Activated naive CD8-positive, alpha-beta T cell treated with anti-CD3 and anti-CD28 coated beads for 36 hours (primary cell): ENCODE measurements at places on chromosomes 1 and 21. TPM values are rescaled to one million over a fixed set of nuclear protein-coding genes. Genes with fewer than 3 reads are reported as not detected.

Gene OR6N1
- not detected for total RNA-seq

Gene MIXL1
- 0.10 TPM for total RNA-seq

Gene CD53
- 191 TPM for total RNA-seq

Gene PPFIA4
- 21.3 TPM for total RNA-seq

Gene GOLT1A
- 0.33 TPM for total RNA-seq

DNA sequence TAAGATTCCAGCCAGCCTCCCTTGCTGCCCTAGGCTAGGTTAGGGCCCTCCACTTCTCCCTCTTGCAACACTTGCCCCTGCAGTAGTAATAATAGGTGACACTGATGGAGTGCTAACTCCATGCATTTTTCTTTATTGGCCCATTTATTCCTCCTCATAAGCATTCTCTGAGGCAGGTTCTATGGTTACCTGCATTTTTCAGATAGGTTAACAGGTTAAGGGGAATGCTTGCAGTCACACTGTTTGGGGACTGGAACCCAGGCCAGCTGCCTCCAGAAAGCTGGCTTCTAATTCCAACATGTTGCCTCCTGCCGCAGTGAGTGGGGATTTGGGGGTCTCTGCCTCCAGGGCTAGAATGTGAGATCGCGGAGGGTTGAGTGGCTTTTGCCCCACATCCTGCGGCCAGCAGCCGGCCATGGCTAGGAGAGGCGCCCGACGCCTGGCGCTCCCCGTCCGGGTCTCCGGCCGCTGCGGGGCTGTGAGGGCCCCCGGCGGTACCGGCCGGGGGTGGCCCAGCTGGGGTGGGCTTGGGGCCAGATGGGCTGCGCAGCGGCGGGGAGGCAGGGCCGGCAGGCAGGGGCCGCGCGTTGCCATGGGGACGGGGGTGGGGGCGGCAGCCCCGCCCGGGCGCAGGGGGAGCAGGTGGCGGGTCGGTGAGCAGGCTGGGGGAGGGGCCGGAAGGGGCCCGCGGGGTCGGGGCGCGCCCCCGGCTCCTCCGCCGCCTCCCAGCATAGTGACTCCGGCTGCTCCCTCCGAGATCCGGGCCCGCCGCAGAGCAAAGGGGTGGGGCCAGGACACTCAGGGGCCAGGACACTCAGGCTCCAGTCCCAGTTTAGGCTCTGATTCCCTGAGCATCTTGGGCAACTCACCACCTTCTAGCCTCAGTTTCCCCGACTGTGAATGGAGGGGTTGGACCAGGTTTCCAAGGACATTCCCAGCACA lies 68.4 kb upstream of the SSBP3 start:
- peak; percentile 54 for DNase-seq

DNA sequence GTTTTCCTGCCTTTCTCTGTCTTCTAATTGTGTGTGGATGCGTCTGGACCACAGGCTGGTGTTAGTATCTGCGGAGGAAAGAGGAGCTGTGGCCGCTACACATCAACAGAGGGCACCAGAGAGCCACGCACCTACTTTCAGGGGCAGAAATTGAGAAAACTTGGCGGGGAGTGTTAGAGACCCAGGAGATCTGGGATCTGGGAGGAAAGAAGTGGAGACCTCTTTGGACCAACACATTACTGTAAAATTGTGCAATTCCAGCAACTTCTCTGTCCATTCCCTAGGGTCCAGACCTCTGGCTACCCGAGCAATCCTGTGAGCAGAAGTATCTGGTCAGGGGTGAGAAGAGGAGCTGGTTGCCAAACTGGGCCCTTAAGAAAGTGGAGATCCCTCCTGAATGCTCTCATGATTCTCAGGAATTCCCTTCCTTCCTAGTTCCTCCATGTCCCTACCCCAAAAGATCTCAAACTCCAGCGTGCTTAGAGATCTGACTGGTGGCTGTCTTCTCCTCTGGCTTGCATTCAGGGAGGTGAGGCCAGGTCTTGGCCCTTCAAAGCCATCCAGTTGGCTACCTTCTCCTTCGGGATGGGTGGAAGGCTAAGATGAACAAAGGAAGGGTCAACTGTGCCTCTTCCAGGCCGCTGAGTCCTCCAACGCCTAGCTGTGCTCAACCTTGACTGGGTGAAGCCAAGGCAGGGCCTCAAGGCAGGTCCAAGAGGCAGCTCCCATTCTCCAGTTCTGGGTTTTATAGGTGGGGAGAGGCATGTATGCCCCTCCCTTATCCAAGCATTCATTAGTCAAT lies 1.2 kb upstream of the KIRREL1 start:
- DNase-seq = peak; percentile 39

GRCh38 chr1:14476170-14476955 lies 122.1 kb upstream of the KAZN start:
- DNase-seq = no peak

DNA sequence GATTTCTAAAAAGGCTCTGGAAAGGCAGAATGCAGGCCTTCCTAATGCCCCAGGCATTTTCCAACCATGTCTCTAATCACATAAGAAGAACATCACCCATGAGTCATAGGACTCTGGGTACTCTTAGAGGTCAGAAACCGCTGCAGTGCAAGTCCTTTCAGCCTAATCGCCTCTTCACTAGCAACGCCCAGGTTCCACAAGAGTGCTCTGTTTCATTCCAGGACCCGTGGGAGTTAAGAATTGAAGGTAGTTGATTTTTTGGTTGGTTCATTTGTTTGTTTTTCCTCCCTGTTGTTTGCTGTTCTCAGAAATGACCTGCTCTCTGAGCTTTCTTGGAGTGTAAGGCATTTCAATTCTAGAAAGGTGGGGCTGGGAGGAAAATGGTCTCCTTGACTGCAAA lies 123.2 kb downstream of the NR5A2 start:
- peak; percentile 17 for DNase-seq

DNA sequence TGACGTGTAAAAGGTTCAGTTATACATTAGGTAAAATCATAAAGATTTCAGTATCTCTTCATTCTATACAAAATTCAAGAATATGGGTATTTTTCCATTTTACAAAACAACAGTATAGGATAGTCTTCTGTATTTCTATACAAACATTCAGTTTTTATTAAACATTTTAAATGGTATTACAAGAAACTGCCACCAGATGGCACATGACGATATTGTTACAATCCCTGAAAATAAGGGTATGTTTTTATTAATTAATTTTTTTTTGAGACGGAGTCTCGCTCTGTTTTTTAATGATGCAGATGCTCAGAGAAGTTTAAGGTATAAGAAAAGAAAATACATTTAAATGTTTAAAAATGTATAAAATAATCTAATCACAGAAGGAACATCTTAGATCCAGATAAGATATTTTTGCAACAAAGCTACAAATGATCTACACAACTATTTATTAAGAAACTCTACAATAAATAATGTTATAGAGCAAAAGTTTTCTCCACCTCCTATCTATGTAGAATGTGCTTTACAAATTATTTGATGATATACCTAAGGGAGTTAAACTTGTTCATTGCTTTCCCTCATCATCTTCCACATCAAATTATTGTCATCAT lies 23.5 kb upstream of the RSBN1 start:
- DNase-seq = no peak

DNA sequence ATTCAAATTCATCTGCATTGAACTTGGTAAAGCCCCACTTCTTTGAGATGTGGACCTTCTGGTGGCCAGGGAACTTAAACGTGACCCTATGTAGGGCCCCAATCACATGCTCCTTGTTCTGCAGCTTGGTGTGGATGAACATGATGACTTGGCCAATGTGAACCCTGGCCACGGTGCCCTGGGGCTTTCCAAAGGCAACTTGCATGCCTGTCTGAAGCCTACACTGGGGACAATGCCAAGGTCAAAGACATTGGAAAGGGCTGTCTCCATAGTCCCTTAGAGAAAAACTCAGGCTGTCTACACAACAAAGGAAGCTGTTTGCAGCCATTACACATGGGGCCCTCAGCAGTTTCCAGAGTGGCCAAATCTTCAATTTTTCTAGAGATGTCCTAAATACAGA lies 8.9 kb upstream of the VPS13D start:
- no peak for DNase-seq

GRCh38 chr1:33326785-33327184 lies 5.9 kb upstream of the A3GALT2 start:
- DNase-seq = no peak

DNA sequence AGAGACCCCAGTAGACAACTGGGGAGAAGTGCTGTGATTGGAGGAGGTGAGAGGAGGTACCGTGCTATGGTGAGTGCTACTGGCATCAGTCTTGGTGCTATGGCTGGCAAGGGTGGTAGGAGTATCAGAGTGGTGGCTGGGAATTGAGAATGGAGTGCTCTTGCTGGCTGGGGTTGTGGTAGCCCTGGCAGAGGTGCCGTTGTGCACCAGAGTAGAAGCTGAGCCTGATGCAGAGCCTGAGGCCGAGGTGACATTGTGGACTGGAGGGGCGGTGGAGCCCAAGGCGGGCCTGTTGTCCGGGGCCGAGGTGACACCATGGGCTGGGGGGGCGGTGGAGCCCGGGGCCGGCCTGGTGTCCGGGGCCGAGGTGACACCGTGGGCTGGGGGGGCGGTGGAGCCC lies 14.6 kb downstream of the TRIM46 start:
- no peak for DNase-seq

GRCh38 chr1:77605246-77606026 lies 77.0 kb downstream of the ZZZ3 start:
- DNase-seq = no peak

DNA sequence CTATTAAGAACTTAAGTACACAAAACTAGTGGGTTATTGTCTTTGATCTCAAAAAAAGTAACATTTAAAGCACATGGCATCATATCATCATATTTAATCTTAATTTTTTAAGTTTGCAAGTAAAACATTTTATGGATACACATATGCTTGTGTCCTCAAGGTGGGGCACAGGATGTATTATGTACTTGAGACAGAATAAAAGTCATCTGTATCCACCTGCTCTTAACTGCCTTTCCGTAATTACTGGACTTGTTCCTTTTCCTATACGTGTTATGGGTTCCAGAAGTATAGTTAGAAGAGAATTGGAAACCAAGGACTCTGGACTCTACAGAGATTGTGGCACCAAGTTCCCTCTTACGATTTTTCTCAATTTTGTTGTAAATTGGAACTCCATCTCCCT lies 79.4 kb downstream of the FCRL5 start:
- DNase-seq = no peak

DNA sequence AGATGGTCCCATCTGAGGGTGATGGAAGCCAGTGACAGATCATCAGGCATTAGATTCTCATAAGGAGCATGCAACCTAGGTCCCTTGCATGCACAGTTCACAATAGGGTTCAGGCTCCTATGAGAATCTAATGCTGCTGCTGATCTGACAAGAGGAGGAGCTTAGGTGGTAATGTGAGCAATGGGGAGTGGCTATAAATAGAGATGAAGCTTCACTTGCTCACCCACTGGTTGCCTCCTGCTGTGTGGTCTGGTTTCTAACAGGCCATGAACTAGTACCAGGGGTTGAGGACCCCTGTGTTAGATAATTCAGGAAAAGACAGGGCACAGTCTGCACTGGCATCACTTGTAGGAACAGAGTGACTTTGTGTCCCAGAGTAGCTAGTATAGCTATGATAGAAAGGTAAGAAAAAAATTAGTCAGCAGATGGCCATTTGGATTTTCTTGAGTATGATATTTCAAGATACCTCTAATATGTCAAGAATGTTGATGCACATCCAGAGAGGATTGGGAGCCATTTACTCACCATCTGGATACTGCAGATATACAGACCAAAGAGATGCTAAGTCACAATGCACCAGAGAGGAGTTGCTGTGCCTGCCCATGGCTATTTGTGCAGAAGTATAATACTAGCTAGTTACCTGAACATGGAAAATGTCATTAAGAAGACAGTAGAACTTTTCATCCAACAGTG lies 53.6 kb downstream of the ADCY10 start:
- no peak for DNase-seq

- DNase-seq = no peak
These were observed 11.9 kb upstream of the ZBTB21 start for GRCh38 chr21:42022091-42022430.

GRCh38 chr1:10864776-10865175 lies 68.3 kb upstream of the CASZ1 start:
- DNase-seq = no peak

GRCh38 chr1:185348985-185349384 lies 31.9 kb upstream of the IVNS1ABP start:
- DNase-seq = no peak

- DNase-seq = no peak
These were observed 60.6 kb downstream of the VPS26C start for GRCh38 chr21:37206496-37206895.

DNA sequence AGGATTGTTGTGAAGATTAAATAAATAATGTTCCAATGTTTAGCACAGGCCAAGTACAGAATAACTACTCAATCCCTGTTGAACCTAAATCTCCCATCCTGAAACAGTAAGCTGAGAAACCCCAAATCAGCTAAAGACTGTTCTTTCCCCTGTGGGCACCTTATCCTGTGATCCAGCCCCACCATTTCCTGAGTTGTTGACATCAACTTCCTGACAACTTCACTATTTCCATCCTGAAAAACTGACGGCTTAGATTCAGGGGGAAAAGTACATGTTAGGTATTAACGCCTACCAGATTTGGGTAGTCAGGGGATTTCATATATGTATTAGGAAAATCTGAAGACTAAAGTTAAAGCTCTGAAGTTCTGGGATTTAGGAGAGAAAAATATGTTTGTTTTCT lies 51.7 kb upstream of the PALMD start:
- DNase-seq = no peak

DNA sequence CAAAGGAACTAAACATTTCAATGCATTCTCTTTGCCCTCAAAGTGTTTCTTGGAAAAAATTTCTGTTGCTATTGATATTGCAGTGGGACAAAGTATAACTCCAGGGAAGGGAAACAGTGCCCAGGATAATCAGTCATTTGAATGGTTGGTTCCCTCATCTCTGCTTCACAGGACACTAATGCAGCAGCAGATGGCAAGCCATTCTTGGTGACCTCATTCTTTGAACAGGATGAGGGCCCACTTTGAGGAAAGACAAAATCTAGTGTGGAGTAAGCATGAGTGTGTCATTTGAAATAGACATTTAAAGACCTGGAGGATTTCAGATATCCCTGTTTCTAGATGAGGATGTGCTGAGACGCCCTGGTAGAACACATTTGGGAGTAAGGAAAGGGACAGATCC lies 32.3 kb downstream of the CHRM3 start:
- no peak for DNase-seq

DNA sequence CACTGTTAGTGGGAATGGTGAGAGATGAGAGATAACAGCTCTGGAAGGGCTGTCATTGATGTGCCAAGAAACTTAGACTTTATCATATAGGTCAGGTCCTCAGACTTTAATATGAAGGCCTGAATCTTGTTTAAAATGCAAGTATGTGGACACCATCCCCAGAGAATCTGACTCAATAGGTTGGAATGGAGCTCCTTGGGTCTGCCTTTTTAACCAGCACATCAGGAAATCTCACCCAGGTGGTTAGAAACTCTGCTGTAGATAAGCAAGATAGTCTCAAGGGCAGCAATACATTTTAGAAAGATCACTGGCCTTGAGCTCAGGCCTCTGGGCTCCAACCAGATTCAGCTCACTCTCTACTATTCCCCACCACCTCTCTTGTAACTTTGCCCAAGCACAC lies 180.4 kb downstream of the SLC44A5 start:
- DNase-seq = no peak

- DNase-seq = no peak
These were observed 37.0 kb downstream of the TBCE start for GRCh38 chr1:235404190-235404589.

- DNase-seq = no peak
These were observed 26.5 kb downstream of the CAP1 start for GRCh38 chr1:40067023-40067422.
